T-cell (primary cell): ENCODE measurements at places on chromosomes 3 and 15. TPM values are rescaled to one million over a fixed set of nuclear protein-coding genes. Genes with fewer than 3 reads are reported as not detected.

DNA sequence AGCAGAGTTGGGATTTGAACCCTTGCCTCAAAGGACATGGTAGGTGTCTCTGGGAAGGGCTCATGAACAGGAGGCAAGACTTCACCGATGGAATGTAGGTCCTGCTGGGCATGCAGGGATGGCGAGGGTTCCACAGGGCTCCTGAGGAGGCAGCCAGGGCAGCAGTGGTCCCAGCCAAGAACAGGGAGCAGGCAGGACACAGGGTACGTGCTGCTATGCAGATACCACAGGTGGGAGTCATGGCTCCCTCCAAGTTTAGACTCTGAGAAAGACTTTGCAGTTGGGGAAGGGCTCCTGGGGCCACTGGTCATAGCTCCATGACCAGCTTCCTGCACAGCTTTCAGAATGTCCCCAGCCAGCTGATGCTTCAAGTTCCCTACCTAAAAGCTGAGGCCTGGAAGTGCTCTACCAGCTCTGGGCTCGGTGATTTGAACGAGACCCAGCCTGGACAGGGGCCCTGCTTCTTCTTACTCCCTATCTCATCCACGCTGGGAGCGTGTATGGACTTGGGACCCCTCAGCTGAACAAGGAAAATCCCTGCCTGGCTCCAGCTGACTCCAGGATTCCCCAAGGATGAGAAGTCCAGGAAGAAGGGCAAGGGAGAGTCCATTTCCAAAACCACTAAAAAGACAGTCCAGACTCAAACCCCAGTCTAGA is 747 bp downstream of the MYL3 start:
- no peak for DNase-seq

GRCh38 chr3:31312400-31312799 is 220.3 kb upstream of the STT3B start:
- no peak for DNase-seq

Gene ERICH6
- total RNA-seq = 0.26 TPM

GRCh38 chr15:79416876-79417275 is 15.3 kb upstream of the MINAR1 start:
- DNase-seq = no peak

- no peak for DNase-seq
Measured at GRCh38 chr3:118863731-118864322, 170.8 kb downstream of the IGSF11 start.

DNA sequence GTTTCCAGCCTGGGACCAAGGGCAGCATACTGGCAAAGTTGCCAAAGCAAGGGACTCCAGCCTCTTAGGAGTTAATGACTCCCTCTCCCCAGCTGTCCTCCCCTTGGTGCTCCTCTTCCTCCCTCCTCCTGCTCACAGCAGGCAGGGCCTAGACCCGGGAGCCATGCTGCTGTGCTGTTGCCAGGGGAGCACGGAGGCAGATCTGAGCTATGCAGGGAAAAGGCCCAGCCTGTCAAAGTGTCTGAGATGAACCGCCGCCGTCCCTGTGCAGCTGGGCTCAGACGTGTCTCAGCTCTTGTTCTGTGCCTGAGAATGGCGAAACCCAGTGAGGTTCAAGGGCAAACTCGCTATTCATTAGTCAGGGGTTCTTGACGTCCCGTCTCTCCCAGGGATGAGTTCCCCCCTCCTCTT is 60.8 kb upstream of the POLG start:
- no peak for DNase-seq

Gene DNAH12
- total RNA-seq = 0.28 TPM

DNA sequence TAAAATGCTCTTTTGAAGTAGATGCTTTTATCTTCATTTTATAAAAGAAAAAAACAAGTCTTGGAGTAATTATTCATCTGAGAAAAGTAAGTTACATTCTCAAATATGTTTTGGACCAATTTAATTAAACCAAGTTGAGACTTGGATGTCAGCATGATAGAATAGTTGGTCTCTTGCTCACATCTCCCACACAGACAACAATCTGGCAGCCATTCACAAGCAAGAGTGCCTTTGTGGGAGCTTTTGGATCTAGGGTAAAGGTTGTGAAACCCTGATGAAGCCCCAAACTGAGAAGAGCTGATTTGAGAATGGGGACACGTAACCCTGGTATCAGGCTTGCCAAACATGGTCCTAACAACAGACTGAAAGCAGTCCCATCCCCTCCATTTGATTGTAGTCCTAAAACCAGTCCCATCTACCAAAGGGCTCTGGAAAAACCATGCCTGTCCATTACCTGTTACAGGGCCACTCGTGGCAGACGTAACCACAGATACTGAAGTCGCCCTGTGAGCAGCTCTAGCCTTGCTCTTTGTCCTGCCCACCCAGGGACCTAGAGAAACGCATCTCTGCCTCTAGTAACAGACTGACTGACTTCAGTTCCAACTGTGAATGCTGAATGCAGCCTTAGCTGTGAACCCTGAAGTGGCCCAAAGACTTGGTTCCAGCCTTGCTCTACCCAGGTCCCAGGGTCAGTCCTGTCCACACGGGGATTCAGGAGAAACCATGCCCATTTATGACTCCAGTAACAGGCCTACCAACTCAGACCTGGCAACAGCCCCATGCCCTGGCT is 145.5 kb upstream of the SYNPR start:
- no peak for DNase-seq
